EL (cell line): ENCODE measurements at places on chromosomes 11 and 22.

DNA sequence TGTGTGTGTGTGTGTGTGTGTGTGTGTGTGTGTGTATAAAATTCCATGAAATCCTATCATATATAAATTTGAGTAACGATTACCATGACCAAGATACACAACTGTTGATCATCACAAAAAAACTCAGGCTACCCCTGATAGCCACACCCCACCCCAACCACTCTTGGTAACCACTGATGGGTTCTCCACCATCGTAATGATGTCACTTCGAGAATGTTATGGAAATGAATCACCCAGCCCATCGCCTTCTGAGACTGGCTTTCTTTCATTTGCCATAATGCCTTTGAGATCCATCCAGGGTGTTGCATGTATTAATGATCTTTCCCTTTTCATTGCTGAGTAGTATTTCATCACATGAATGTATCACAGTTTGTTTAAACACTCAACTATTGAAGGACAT lies 496.0 kb downstream of the MIAT start:
- DNase-seq, result peak; percentile 52

- peak; percentile 88 for DNase-seq
These were observed 36.9 kb downstream of the ARFGAP3 start for GRCh38 chr22:42820045-42820763.

GRCh38 chr11:34313099-34313517 lies 44.7 kb downstream of the ABTB2 start:
- DNase-seq, result no peak

DNA sequence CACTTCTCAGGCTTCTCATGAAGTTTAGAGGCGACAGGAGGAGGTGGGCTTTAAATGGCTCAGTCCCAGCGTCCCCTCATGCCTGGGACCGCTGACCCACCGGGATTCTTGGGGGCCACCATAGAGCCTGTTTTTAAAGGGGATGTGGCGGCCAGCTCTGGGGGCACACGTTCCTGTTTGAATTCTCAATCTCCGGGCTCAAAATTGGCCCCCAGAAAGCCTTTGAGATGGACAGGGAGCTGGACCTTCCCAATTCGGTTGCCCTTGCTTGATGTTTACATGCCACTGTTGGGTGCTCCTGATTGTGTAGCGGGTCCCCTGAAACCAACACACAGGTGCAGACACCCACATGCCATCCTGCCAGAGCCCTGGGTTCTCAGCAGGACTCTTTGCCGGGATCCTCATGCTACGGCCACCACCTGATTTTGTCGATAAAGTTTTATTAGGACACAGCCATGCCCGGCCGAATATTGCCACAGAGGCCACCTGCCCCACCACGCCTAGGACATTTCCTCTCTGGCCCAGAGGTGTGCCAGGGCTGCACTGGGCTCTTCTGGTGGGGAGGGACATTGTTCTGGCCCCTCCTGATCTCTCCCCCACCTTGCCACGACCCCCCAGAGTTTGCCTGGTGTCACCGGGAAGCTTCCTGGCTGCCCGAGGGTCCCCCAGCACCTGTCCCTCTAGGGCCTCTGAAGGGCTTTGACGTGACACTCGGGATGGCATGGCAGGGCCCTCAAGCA lies 71.6 kb downstream of the KCNQ1 start:
- DNase-seq, result no peak

DNA sequence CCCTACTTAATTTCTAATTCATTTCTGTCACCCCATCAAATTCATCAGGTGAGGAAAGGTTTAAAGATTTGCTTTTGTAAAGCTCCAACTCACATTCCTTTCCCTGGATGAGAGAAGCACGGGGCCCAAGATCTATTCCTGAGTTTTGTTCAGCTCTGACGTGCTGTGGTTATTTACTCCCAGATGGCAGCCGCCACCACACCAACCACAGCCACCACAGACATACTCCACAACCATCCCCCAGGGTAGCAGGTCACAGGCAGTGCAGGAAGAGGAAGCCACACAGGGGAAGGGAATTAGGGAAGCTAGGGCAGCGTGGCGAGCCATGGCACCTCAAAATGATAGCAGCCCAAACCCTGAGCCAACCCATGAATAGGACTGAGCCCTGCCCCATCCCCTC lies 63.5 kb upstream of the CSNK2A3 start:
- DNase-seq, result peak; percentile 67

DNA sequence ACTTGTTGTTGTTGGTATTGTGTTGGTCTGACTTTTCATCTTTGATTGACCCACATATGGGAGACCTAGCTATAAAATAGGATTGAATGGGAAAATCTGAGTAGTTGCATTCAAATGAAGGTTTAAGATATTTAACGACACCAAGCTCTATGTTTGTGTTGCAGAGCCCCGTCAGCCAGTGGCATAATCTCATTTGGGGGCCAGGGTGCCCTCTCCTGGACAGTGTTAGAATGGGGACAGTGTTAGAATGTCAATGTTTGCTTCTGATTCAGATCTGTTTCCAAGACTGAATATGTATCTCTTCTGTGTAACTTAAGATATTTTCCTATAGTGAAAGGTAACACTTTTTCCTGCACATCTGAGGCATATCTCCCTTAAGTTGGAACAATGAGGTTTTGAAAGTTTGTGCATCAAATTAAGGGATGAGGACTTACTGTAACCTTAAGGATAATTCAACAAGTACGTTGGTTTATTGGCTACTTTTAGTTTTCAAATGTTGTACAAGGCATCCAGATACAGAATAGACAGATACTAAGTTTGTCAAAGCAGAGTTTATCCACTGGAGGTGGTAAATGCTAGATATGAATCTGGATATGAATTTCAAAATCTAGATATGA lies 5.3 kb upstream of the OR52M1 start:
- DNase-seq, result peak; percentile 36

GRCh38 chr11:120105576-120105975 lies 32.3 kb downstream of the TRIM29 start:
- no peak for DNase-seq

GRCh38 chr11:121213362-121213893 lies 79.1 kb upstream of the SC5D start:
- DNase-seq, result no peak

DNA sequence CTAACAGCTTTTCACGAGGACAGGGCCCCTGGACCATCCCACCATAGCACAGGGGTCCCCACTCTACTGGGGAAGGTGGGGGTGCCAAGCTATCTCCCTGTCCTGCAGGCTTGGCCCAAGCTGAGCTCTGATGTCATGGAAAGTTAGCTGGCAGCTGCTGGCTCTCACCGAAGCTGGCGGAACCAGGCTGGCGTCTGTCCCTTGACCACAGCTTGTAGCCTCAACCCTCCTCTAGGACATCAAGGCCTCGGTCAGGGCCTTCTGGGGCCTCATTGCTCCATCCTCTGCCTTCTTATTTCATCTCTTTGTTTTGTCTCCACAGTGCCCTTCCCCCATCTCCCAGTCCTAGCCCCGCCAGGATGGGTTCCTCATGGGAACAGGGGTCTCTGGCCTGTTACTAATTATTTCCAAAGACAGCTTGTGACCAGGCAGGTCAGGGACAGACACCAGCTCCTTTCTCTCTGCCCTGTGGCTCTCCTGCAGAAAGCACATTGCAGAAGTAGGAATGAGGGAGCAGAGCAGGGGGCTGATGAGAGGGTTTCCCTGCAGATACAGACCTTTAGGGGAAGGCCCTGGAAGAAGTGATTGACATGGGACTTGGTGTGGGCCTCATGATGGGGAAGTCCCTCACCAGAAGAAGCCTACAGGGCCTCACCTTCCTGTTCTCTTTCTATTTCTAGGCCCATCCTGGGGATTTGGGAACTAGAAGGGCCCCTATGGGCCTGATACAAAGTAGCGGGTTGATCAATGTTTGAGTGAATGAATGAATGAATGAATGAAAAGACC lies 97.5 kb upstream of the ALX4 start:
- DNase-seq, result no peak

DNA sequence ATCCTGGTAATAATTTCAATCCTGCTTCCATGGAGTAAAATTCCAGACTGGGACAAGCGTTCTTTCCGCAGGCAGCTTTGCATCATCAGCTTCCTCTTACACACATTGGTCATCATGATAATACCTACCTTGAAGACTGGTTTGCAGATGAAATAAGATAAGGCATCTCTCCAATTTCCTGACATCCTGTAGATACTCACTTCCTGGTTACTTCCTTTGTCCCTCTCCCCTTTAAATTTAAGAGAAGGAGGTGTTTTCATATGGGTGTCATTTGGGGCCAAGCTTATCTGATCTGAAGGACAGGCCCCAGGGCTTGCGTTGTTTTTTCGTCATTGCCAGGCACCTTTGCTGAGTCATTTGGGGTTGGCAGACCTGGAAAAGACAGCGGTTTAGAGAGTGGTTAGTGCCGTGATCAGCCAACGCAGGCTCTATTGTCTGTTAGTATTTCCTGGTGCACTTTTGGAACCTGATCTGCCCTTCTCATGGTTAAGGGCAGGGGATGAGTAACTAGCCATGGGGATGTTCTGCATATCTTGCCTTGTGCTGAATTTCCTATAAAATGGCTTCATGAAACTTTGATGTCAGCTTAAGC lies 24.1 kb downstream of the GRAMD1B start:
- peak; percentile 78 for DNase-seq

DNA sequence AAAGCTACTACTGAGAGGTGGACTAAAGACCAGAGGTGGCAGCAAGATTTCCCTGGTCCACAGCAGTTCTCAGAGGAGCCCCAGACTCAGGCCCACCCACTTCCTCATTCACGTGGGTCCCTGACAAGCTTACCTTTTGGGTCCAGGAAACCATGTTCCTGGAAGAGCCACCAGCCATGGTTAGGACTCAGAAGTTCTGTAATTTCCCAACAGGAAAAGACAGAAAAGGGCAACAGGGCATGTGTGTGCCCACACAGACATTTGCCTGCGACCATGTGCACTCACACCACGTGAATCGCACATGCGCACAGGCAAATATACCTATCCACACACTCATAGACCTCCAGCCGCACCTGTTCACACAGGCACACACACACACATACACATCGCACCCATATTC lies 42.9 kb downstream of the LRRC32 start:
- no peak for DNase-seq

DNA sequence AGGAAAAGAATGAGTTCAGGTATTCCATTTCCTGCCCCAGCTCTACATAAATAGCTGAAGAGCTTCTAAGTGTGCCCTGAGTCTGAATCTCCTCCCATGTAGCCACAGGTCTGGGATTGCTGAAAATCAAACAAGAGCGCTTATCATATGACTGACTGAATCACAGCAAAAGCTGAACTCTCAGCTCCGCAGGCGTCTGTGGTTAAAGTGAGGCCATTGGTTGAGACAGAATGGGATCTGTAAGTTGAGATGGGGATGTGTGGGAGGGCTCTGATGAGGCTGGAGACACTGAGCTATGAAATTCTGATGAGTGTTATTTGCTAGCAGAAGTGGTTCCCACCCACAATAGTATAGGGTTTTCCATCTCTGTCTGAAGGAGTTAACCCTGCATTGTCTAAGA lies 637.0 kb downstream of the OPCML start:
- no peak for DNase-seq

- no peak for DNase-seq
These were observed 11.0 kb downstream of the CHST1 start for GRCh38 chr11:45654231-45655011.

DNA sequence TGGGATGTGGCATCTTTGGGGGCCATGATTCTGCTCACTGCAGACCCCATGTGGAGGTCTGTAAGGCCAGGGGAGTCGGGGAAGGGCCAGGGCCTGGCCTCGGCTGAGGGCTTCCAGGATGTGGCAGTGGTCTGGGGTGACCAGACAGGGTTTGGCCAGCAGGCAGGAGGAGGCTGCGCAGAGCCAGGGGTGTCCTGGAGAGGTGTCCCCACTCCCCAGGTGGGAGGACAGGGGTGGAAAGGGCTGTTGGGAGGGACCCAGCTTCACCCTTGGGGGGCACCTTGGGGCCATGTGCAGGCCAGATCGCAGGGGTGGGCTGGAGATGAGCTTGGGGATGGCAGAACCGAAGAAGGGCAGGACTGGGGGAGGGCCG lies 3.4 kb downstream of the PANX2 start:
- DNase-seq, result no peak

DNA sequence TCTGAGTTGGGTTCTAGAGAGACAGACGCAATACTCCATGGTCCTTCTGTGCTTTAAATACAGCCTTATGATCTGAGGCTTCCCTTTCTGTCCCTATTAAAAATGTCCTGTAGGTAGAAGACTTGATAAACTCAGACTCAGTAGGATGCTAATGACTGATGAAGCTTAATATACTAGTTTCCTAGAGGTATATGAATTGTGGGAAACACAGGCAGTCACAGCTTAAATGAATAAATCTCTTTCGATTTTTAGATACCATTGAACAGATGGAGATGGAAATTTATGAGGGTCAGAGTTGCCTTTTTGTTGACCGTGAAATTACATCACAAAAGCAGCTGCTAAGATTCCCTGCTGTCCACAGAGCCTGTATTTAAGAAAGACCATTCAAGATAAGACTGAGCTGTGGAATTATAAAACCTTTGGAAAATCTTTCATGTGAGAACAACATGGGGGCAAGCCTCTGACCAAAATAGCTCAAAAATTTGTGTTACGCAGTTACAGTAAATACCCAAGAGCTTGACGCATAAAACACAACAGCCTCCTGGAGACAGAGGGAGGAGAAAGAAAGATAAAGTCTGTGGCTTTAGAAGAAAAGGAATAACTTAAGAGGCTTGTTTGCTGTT lies 172.3 kb downstream of the AASDHPPT start:
- DNase-seq, result no peak

DNA sequence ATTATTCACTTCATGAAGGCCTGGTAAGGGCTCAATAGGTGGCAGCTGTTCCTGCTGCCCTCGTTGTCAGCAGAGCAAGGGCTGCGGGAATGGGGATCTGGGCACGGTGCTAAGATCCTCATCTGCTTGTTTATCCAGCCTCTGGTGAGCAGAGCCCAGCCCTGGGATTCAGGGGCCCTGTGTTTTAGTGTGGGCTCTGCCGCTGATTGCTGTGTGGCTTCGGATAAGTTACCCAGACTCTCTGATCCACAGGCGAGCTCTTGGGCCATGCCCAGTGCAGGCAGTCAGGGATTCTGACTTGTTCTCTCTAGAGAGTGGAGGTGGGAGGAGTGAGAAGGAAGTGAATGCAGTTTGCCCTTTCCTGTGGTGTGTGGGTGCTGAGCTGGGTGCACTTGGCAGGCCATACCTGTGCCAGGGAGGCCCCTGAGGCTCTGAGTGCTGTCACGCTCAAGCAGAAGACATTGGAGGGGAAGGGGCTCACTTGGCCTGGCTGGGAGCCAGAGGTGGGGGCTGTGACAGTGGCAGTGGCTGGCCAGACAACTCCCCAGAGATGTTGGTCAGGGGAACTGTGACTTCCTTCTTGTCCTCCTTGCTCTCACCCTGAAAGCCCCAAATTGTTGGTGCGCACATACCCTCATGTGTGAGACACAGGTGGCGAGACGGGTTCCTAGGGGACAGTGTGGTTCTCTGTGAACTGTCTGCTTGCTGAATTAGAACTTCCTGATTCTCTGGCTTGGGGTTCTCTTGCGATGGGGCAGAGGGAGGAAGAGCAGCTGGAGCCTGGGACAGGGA lies 43.7 kb downstream of the CD82 start:
- DNase-seq, result no peak

DNA sequence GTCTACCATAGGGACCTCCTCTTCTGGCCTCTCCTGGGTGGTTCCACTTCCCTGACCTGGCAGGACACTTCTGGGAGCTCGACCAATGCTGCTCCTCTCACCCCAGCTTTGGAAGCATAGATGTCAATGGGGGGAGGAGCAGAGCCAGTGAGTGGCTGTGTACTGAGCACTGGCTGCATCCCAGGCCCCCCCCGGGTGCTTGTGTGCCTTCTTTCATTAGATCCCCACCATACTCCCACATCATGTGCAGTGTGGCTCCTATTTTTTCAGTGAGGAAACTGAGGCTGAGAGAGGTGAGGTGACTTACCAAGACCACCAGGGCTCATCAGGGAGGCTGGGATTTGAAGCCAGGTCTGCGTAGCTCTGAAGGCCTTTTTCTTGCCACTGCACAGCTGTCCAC lies 44.3 kb downstream of the LRRC32 start:
- DNase-seq, result no peak

GRCh38 chr11:92190535-92191206 lies 33.9 kb upstream of the FAT3 start:
- DNase-seq, result no peak
